8988T (cell line): ENCODE measurements at places on chromosomes 3 and 15.

DNA sequence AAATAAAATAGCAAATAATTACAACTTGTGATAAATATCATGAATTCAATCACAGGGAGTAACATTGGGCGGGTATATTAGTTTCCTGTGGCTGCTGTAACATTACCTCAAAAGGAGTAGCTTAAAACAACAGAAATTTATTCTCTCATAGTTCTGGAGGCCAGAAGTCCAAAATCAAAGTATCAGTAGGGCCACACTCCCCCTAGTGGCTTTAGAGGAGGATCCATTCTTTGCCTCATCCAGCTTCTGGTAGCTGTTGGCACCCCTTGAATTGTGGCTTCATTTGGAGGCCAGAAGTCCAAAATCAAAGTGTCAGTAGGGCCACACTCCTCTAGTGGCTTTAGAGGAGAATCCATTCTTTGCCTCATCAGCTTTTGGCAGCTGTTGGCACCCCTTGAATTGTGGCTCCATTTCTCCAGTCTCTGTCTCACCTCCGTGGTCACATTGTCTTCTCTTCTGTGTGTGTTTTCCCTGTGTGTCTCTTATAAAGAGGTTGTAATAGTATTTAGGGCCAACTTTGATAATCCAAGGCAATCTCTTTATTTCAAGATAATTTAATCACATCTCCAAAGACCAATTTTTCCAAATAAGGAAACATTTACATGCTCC lies 3.1 kb upstream of the CFAP20DC start:
- no peak for DNase-seq

- DNase-seq = no peak
Observed at GRCh38 chr15:80659375-80659774, 35.7 kb upstream of the ABHD17C start.

GRCh38 chr15:70794596-70795310 lies 31.4 kb upstream of the UACA start:
- no peak for DNase-seq

DNA sequence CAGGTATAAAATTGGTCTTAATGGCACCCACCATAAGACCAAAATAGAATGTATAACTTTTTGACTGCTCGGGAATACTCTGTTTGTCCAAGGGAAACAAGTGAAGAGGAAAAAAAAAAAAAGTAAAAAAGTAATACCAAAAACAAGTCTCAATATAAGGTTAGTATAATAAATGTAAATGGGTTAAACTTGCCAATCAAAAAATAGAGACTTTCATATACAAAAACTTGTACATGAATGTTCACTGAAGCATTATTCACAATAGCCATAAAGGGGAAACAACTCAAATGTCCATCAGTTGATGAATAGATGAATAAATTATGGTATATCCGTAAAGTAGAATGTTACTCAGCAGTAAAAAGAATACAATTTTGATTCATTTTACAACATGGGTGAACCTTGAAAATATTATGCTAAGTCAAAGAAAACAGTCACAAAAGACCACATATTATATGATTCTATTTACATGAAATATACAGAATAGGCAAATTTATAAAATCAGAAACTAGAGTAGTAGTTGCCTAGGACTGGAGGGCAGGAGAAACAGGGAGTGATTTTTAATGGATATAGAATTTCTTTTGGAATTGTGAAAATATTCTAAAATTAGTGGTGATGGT lies 39.6 kb upstream of the FGD5 start:
- no peak for DNase-seq

DNA sequence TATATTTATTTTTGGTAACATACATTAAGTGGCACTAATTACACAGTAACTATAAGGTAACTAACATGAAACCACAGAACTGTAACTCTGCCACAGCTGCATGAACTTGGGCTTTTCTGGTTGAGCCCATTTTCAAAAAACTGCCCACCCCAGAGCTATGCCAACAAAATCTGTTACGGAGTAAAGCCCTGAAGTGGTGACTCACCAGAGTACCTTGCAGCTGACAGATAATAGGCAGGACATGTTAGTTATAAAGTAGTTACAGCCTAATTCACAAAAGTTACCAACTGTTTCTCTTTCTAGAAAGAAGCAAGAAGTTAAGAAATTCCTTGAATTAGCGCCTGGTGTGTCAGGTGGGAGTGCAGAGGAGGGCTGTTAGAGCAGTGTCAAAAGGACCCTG lies 1.5 kb upstream of the GPX1 start:
- DNase-seq = no peak

GRCh38 chr15:43134157-43134635 lies 810 bp downstream of the TMEM62 start:
- DNase-seq = no peak
